ENCODE measurements at places on chromosomes 3 and 15.

GRCh38 chr15:72758182-72758581 lies 25.4 kb downstream of the ADPGK start:
- no peak for DNase-seq

DNA sequence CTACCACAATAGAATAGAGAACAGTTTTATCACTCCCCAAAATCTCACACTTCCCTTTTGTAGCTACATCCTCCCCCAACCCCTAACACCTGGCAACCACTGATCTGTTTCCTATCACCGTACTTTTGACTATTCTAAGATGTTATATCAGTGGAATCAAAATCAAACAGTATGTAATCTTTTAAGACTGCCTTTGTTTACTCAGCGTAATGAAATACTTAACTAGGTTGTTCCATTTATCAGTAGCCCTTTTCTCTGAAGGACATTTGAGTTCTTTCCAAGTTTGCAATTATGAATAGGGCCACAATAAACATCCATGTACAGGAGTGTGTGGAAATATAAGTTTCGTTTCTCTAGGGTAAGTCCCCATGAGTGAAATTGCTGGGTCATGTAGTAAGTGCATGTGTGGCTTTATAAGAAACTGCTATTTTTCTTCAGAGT lies 372.3 kb downstream of the SV2B start:
- no peak for DNase-seq

DNA sequence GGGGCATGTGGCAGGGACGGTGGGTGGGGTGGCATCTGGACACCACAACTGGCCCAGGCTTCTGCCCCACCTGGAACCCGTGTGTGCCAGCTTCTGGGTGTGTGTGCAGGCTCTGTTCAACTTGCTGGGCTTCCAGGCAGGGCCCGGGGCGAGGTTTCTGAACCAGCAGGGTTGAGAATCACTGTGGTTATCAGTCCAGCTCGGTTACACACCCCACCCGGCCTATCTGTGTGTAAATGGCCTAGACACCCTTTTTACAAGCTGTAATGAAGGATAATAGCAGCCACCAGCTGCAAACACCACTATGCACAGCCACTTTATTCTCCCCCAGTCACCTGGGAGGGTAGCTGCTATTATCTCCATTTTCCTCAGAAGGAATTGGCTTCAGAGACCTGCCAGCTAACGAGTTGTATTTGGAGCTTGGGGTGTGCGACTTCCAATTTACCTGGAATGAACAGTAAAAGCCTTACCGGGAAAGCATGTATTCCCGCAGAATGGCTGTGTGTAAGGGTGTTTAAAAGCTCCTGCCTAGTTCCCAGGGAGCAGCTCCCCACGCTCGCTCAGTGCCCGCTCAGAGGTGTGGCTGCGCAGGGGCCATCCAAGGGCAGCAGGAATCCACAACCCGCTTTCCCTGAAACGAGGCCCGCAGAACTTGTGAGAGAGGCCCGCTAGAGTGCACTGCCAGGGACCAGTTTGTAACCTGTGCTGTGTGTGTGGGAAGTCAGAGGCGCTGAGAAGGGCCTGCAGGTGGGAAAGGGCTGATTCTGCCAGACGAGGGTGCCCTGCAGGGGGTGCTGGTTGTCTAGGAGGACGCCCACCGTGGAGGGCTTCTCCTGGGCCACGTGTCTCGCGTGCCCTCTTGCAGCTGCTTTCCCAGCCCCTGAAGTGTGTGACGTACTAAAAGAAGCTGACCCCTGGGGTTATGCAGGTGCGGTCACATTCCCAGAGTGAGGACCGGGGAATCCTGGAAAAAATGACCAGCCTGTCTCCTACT lies 83.5 kb downstream of the C3orf70 start:
- DNase-seq = peak; percentile 93

DNA sequence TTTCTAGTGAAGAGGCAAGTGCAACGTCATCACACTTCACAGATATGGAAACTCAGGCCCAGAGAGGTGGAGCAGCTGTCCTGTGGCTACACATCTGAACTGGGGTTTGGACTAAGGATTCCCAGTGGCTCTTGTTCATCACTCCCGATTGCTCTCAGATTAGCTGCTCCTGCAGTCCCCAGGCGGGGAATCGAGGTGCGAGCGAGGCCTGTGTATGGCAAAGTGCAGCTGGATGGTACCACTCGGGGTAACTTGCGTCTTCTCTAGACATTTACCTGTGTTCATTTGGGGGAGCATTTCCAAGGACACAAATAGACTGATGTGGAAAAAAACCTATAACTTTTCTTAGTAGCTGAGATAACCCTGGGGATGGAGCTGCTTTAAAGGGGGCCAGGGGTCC lies 45.9 kb upstream of the TRPM1 start:
- DNase-seq = no peak

Data from GM23338 (cell line).